ENCODE measurements at places on chromosomes 7 and 10.

DNA sequence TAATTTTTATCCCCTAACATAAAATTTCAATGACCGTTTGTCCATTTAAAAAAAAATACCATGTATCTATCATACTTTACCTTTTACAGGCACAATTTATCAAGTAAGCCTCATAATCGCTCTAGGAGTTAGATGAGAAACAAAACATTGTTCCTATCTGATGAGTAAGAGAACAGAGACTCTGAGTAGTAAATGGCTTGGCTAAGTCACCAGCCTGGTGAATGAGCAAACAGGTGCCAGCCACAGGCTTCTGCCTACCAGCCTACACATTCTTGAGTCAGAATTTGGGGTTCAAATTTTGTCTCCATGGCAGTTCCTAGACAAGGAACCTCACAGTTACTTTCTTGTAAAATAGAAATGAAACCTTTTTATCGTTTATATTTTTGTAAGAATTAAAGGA, 235.4 kb downstream of the HGF start:
- no peak for DNase-seq

- no peak for DNase-seq
Measured at GRCh38 chr7:93447509-93447908, 127.0 kb downstream of the CALCR start.

DNA sequence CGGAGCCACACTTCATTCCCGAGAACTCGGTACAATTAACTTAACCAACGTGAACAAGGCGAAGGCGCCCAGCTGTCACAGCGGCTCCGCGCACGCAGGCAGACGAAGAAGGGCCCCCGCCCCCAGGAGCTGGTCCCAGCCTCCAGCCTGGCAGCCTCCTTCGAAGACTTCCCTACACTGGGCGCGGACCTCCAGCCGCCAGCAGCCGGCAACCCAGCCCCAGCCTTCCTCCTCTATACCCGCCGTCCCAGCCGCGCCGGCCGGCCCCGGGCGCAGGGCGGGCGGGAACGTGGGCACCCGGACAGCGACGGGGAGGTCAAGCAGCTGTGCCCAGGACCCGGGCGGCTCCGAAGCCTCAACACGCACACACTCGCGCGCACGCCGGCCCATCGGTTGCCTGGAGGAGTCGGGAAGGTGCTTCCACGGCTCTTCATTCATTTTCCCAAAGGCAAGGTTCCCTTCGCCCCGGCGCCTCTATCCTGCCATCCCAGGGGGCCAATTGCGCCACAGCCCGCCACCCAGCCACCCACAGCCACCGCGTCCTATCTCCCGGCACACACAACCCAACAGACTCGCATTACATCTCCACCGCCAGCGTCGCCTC, 1.6 kb downstream of the CHST15 start:
- DNase-seq: peak; percentile 39

DNA sequence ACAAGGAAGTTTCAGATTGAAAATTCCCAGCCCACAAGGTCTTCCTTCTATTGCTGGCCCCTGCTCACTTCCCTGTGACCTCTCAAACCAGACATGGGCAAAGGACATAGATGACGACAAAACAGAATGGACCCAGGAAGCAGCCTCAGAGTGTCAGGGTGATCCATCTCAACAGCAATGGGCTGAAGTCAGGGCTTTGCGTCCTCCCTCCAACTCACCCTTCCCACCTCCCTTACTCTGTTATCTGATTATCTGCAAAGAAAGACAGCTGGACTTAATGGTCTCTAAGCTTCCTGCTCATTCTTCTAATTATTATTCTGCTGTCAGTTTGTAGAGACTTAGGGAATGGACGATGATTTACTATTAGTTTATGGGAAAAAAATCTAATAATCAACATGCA, 115.9 kb downstream of the PIP4K2A start:
- no peak for DNase-seq

- no peak for DNase-seq
Measured at GRCh38 chr10:87646935-87647334, 12.7 kb upstream of the PAPSS2 start.

DNA sequence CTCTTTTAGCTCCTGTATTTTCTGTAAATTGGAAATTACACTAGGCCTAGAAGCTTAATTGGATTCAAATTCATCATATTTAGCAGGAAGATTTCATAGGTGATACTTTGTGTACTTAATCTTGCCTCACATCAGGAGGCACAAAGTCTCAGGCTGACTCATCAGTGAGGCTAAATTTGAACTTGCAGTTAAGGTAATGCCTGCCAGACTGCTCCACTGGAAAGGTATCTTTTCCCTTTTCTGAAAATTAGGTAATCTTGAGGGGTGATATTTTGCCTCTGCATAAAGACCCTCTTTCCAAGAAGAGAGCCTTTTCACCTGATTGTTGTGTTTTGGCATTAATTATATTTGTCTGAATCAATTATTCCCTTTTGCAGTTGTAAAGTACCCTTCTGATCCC, 14.6 kb downstream of the PPIA start:
- no peak for DNase-seq

DNA sequence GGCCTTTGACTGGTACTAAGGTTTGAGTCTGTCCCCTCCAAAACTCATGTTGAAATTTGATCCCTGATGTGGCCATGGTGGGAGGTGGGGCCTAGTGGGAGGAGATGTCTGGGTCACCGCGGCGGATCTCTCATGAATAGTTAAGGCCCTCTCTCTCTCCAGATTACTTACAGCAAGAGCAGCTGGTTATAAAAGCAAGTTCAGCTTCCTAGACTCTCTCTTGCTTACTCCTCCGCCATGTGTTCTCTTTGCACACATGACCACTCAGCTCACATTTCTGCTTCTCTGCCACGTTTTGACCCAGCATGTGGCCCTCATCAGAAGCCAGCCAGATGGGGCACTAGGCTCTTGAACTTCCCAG, 29.9 kb upstream of the ZMIZ1 start:
- no peak for DNase-seq

GRCh38 chr10:72336259-72337038, 18.3 kb downstream of the DNAJB12 start:
- no peak for DNase-seq

- DNase-seq: peak; percentile 82
Measured at GRCh38 chr10:121598263-121599249, at the start of gene FGFR2. TSS of gene FGFR2 (minus strand) at chr10:121598444. CDS start at chr10:121593817, 4,627 bp downstream.

GRCh38 chr7:29005829-29006228, 47.7 kb upstream of the TRIL start:
- DNase-seq: no peak

DNA sequence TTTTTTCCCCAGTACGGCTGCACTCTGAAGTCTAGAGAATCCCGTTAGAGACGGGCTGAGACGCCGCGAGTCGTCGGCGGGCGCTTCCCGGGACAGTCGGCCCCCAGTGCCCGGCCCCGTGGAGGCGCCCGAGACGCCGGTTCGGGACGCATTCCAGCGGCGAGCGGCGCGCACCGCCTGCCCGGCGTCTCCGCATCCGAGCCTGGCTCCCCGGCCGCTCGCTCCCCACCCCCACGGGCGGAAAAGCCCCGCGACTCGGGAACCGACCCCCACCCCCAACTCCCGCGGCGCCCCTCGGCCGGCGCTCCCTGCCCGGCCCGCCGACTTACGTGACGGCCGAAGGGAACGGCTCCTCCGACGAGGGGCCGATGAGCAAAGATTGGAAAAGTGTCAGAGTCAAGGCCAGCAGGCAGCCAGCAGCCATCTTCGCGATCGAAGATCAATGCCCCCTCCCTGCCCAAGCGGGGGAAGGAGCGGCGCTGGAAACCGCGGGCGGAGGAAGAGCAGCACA, 486 bp downstream of the CACNA2D1 start:
- DNase-seq: peak; percentile 28

DNA sequence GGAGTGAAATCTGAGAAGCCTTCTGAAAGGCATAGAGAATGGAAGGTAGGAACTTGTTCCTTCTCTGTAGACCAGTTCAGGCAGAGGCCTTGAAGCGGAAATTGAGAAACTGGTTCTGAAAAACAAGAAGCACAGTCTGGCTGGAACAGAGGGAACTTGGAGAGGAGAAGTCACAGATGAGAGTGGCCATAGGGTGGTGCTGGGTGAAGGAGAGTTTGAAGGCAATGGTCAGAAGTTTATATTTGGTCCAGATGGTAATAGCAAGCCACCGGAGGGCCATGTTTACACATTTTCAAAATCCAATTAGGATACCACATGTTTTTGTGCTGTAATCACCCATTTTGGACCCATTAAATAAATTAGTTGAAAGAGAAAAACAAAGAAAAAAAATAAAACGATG, 692.5 kb downstream of the INHBA start:
- peak; percentile 54 for DNase-seq

- no peak for DNase-seq
Measured at GRCh38 chr7:22663357-22663718, 63.7 kb upstream of the IL6 start.

- DNase-seq: no peak
Measured at GRCh38 chr10:47359626-47360418, 11.7 kb downstream of the RBP3 start.

GRCh38 chr7:87564296-87564963, 36.3 kb downstream of the ABCB1 start:
- DNase-seq: no peak

DNA sequence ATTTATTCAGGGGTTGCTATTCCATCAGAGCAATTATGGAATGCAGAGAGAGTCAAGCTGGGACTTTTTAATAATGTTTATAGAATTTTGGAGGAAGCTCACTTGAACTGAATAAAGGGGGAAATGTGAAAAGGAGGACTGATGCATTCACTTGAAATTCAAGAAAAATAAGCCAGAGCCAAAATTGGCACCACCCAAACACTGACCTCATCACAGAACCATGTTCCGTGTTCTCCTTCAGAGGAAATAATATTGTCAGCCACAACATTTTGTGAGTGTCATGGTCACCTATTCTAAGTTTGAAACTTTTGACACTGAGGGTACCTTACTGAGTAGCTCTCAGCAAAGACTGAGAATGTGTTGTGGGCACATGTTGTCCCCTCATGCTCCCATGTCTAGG, 207.0 kb downstream of the ANK3 start:
- DNase-seq: no peak

DNA sequence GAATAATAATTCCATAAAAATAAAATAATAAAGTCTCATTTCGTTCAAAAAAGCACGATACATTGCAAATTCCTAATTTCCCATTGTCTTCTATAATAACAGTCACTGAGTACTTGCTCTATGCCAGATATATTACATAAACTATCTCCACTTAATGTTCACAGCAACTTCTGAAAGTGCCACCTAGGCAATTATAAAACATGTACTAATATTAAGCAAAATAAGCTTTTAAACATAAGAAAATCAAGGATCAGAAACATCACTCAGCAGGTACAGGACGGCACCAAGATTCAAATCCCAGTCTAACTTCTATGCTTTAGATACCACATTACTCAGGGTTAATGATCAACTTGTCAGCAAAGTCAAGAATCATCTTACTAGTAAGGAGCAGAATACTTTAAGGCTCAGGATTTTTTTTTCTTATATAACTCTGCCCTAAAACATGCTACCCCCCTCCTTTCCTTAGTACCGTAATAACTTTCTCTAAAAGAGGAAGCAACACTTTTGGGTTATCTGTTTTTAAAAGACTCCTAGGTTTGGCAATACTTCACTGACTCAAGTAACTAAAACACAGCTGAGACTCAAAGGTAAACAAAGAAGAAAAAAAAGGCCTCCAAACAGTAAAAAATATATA, 51.3 kb downstream of the USP6NL start:
- DNase-seq: no peak

DNA sequence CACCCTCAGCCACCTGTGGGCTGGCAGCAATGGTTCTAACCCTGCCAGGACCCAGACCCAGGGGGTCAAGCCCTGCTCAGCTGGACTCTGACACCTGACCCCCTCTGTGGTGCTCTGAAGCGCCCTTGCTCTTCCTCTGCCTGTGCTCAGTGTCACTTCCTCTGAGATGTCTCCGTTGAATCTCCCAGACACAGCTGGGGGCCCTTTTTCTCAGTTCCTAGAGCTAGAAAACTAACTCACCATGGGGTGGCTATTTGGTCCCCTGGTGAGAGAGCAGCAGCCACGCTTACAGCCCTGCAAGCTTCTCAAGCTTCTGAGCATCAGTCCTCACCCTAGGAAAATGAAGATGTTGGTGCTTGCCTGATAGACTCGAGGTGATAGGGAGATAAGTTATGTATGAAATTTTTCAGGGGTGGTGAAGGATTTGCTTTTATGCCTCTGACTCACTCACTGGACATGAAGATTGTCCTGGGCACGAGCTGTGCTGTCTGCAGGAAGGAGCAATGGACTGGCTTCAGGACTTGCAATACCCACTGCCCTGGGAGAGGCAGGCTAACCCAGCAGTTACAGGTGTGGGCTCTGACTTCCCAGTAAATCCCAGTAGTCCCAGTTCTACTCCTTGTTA, 29.6 kb downstream of the COL13A1 start:
- DNase-seq: no peak

DNA sequence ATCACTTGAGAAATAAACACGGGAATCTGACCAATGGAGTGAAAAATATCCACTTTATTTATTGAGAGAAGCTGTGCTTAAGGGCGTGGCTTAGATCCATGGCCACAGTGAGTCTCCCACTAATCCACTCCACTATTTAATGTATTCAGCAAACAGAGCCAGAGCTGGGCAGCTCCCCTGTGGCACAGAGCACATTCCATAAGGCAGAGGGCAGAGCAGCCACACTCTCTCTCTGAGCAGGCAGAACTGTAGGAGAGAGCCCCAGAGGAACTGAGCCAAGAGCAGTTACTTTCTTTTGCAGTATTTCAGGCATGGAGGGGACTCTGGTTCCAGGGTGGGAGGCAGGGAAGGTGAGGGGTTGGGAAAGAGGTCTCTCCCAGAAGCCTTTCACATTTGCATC, 106.0 kb downstream of the GALNT17 start:
- DNase-seq: no peak

- DNase-seq: no peak
Measured at GRCh38 chr7:85630904-85631600, 444.2 kb upstream of the SEMA3D start.

GRCh38 chr7:264541-265191, 25.3 kb upstream of the FOXL3 start:
- no peak for DNase-seq

DNA sequence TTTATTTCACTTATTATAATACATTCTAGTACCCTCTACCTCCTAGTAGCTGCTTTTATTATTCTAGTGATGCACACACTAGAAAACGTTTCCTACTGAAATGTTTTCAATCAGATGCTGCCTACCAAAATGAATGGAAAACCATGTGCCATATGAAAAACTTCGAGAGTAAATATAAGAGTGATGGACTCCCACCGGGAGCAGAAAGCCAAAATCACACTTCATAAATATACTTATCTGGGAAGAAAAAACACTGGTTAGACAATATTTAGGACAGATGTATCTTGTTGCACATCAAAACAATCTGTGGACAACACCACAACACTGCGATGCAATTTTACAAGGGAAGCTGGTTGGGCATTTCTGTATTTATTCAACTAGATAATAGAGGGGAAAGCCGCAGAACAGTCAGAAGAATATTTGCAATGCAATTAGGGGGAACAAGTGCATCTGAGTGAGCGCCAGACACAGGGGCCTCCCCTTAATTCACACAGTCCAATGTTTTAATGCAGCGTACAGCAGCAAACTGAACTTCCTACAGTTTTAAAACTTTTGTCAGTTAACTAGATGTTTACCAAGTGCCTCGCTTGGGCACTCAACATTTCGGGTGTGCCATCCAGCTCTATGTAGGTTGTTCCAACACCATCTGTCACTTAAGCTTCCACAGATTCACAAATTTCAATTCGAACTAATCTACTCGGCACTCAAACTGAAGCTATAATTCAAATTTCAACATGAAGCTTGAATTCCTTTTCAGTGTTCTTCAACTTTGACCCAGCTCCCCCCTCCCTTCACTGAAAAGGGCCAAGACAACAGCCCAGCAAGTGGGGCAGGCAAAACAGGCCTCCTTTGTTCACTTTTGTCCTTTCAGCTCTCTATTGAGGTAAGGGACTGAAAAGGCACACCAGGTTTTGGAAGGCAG, 7.4 kb downstream of the NRCAM start:
- peak; percentile 54 for DNase-seq

GRCh38 chr7:11846361-11846955, 14.5 kb upstream of the THSD7A start:
- DNase-seq: no peak
